ENCODE measurements at places on chromosomes 3 and 15.

- DNase-seq, result no peak
Observed at GRCh38 chr3:13708301-13708700, 159.4 kb downstream of the FBLN2 start.

DNA sequence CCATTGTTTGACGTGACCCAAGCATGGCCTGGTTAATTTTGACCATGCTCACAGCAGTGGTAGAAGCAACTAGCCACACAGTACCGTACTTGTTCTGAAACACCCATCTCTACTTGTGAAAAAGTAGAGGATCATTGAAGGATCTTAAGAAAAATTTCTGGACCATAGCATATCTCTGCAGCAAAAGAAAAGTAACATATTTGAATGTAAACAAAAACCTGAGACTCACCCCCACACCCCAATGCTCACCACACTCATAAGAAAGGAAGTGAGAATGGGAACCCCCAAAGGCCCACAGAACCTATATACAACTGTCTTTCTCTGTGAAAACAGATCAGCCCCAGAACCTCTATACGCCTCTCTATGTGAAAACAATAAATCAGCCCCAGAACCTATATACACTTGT, 33.8 kb upstream of the TFRC start:
- DNase-seq, result no peak

DNA sequence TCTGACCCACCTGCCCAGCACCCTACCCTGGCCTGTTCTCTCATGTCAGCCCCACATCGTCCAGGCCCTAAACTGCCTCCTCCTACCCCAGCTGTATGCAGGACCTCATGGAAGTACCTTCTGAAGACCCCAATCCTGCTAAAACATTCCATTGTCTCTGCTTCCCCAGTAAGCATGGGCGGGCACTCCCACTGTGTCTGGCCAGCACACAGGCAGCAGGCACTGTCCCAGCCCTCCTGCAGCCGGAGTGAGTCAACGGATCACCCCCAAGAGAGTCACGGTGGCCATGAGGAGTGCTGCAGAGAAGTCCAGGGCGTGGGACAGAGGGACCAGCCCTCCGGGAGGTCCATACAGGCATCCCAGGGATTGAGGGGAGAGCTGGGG, 36.4 kb upstream of the SLCO2A1 start:
- DNase-seq, result no peak

GRCh38 chr3:169842960-169843359, 26.8 kb downstream of the LRRC31 start:
- DNase-seq, result no peak

GRCh38 chr3:115186351-115187148, 39.5 kb upstream of the ZBTB20 start:
- DNase-seq, result no peak

- DNase-seq, result no peak
Observed at GRCh38 chr3:118823626-118824025, 211.0 kb downstream of the IGSF11 start.

- no peak for DNase-seq
Observed at GRCh38 chr3:21792176-21792575, 41.2 kb upstream of the ZNF385D start.

DNA sequence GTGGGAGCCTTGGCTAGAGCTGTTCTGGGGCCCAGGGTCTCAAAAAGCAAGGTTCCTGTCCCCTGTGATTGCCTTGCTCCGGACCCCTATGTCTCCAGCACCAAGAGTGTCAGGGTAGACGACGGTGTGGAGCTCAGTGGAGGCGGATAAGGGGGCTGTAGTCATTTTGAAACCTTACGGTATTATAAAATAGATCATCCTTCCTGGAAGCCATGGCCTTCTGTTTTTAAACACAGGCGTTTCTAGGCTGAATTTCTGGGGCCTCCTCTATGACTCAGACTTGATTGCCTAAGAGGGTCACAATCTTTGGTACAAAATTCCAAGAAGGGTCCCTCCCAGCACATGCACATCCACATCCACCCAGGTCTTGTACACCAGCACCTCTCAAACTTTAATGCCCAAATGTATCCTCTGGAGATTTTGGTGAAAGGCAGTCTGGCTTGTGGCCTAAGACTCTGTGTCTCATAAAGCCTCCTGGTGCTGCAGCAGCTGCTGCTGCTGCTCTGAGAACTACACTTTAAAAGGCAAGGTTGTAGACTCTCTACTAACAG, 70.5 kb upstream of the XCR1 start:
- DNase-seq, result no peak

- DNase-seq, result no peak
Observed at GRCh38 chr3:149964291-149964690, 6.4 kb downstream of the PFN2 start.

DNA sequence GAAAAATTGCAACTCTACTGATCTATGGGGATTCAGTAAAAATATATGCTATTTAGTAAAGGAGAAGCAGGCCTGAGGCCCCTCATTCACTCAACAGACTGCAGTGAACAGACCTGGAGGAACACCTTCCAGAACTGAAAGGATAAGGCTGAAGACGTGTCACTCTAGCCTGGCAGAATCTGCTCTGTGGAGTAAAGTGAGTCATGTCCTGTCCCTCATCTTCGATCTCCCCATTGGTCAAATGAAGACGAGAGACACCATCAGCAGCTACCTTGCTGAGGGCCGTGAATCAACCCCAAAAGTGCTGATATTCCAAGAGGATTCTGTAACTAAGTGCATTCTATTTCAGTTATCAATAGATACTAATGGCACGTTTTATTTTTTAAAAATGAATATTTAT, 359.7 kb downstream of the FGF12 start:
- no peak for DNase-seq

DNA sequence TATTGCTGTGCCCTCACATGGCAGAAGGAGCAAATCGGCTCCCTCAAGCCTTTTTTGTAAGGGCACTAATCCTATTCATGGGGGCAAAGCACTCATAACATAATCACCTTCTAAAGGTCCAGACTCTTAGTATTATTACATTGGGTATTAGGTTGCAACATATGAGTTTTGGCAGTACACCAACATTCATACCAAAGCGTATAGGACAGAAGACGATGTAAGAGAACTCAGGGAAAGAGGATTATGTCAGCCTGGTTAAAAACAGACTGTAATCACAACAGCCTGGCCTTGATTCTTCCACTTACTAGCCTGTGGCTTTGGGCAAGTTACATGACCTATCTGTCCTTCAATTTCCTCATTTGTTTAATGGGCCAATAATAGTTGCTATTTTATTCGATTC, 828.5 kb upstream of the NECTIN3 start:
- DNase-seq, result no peak

DNA sequence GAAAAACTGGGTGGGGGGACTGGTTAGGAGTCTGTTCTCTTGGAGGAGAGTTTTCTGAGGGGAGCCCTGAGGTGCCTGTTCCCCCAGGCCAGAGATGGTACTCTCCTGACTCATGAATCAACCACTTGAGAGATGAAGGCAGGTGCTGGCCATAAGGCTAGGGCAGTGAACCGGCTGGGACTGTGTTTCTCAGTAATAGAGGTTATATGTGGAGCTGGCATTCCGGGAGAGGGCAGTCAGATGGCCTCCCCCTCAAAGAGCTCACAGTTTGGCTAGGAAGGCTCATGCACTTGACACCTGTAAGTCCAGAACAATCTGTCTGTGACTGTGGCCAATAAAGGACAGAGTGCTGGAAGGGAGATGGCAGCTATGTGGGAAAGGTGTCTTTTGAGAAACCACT, 10.0 kb upstream of the SCN10A start:
- no peak for DNase-seq

DNA sequence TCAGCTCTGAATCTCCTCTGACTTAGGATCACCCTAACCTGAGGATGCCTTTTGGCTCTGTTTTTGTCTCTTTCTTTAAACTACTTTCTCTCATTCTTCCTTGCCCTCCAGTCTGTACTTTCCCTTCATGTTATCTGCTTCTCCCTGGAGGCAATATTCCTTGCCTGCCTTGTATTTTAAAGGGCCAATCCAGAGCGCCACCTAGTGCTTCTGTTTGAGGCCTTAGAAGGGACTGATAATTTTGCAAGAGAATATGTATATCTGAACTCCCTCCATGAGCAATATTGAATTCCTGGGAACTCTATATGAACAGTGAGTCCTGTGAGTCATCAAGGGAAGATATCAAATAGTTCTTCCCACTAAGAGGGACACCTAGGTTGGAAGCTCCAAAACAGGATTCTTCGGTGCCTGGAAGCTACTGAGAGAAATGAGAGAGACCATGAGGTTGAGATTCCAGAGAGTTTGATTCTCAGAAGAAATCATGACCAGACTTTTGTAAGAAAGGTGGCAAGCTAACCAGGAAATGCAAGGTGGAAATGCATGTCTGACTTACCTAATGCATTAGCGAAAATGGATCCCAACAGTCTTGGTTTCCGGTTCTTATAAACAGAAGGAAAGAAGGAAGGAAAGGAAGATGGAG, 203.8 kb upstream of the CD96 start:
- peak; percentile 81 for DNase-seq

GRCh38 chr15:27617013-27617412, 482.1 kb downstream of the OCA2 start:
- no peak for DNase-seq

DNA sequence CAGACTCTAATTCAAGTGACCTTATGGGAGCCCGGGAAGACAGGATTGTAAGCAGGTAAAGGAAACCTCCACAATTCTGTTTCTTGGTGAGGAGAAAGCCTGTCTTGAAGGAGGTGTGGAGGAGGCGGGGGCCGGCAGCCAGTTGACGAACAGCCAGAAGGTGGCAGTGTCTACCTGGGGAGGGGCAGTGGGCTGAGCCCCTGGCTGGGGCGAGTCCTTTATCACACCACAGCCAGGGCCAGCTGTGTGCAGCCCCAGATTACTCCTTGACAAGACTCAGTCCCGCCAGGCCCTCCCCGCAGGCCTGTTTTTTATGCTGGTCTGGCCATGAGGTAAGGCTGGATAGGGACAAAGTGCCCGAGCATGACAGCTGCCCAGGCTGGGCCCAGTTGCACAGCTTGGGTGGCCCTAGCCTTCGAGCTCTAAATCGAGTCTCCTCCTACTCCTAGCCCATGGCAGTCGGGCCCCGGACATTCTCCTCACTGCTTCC, 40.9 kb upstream of the IDH2 start:
- DNase-seq, result peak; percentile 74

GRCh38 chr3:179286331-179286730, 35.4 kb upstream of the KCNMB3 start:
- DNase-seq, result no peak

DNA sequence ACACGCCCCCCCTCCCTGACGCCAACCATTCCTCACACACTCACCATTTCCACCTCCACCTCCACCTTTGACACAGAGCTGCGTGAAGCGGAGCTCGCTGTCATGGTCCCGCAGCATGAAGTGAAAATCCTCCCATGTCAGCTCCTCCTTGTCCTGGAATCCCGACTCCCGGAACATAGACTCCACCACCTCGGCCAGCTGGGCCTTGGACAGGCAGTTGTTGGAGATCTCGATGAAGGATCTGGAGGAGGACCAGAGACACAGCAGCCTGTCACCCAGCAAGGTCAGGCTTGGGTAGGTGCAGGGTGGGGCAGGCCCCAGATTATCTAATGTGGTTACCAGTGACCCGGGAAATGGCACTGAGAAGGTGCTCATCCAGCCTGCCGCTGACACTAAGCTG, 12.2 kb downstream of the DUOX2 start:
- no peak for DNase-seq

- no peak for DNase-seq
Observed at GRCh38 chr15:58260205-58260724, 122.1 kb downstream of the AQP9 start.

- DNase-seq, result no peak
Observed at GRCh38 chr15:67506775-67507747, 13.9 kb upstream of the C15orf61 start.

GRCh38 chr15:71752128-71752527, 58.2 kb upstream of the NR2E3 start:
- no peak for DNase-seq
